AG04449 (cell line): ENCODE measurements at places on chromosomes 16 and 17.
A peak's percentile ranks its signal among the peaks of the same experiment; 100 is the strongest.

GRCh38 chr17:1422885-1423284 is 22.9 kb upstream of the YWHAE start:
- peak; percentile 81 for DNase-seq

DNA sequence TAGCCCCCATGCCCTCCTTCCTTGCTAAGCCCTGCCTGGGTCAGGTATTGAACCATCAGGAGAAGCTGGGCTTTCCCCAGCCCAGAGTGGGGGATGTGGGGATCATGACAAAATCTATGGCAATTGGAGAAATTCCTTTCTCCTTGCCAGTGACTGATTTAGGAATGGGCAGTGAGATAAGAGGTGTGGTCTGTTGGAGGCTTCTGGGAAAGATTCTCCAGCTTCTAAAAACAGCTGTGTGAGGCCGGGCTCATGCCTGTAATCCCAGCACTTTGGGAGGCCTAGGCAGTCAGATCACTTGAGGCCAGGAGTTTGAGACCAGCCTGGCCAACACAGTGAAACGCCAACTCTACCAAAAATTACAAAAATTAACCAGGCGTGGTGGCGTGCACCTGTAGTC is 69.1 kb downstream of the SRCIN1 start:
- no peak for DNase-seq

DNA sequence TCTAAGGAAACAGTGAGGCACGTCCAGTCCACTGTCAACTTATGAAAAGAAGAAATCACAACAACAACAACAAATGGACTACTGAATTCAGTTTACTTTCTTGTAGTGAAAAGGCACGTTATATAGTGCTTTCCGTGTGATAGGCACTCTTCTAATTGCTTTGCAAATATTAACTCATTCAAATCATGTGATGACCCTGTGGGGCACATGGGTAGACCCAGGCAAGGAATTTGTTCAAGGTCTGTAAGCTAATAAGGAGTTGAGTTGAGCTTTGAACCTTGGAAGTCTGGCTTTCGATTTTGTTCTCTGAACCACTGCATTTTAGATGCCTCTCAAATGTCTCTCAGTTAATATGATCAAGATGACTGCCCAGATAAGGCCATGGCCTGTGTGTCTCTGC is 295.1 kb upstream of the RBFOX1 start:
- DNase-seq: no peak

DNA sequence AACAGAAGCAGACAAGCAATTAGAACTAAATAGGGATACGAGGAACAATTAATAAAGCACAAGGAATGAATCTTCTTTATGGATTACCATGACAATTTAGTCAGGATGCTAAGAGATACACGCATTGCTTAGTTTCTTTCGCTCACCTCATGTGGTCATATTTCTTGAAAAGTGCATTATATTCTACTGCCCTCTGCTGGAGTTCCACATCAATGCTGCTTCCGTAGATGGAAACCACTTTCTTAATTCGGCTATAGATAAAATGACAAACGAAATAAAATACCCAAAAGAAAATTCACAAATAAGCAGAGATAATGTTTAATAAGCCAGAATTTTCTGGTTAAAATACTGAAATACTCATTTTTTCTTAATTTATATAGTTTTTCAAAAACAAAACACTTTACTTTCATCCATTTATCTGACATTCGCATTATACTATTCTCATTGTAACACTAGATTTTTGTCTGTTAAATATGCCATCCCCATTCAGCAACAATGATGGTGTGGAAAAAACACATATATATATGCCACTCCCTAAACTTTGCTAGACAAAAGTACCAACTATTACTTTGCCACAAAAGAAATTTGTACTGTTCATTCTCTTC is 22.0 kb upstream of the PHLPP2 start:
- no peak for DNase-seq

- DNase-seq: no peak
Measured at GRCh38 chr16:14369734-14370598, 260.1 kb downstream of the PARN start.

GRCh38 chr17:68981288-68981687 is 26.1 kb upstream of the ABCA8 start:
- no peak for DNase-seq

GRCh38 chr17:45296003-45296832 is 20.6 kb downstream of the MAP3K14 start:
- DNase-seq: no peak

DNA sequence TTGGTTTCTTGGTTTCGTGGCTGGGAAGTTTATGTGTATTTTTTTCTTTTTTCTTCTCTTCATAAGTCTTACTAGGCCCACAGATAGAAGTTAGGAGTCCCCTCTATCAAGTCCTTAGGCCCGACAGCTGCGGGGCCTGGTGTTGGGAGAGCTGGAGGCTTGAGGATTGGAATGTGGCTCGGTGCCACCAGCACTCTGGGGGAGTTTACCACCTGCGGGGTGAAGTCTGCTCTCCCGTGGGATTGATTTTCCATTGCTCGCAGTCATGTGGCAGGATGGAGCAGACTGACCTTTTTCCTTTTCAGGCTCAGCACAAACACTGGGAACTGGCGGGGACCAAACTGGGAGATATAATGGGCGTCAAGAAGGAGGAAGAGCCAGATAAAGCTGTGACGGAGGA is 7.5 kb downstream of the DHX38 start:
- DNase-seq: no peak

DNA sequence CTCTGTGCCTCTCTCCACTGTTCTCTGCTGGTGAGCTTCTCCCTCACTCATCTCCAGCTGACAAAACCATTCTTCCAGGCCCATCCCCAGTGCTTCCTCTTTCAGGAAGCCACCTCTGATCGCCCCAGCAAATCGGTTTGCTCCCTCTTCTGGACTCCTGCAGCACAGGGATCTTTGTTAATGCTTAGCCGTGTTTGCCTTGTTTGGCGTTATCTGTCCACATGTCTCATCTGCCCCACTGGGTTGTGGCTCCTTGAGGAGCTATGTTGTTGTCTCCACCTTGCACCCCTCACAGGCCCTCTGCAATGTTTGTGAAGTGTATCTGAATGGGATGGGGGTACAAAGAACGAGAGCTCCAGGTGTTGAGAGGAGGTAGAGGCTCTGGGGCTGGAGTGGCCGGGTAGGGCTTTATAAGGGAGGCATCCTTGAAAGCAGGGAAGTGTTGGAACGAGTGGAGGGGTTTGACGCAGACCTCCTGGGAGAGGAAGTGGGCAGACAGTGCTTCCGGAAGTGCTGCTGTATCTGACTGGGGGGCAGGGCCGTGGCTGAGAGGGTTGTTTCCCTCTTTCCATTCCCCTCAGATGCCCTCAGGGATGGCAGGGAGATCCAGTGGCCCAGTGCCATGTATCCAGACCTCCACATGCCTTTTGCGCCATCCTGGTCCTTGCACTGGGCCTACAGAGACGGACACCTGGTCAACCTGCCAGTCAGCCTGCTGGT is 27.8 kb downstream of the CASKIN2 start:
- no peak for DNase-seq

GRCh38 chr17:69043098-69043734 is 17.5 kb downstream of the ABCA9 start:
- DNase-seq: no peak

GRCh38 chr16:81920498-81920897 is 90.8 kb downstream of the SDR42E1 start:
- no peak for DNase-seq

DNA sequence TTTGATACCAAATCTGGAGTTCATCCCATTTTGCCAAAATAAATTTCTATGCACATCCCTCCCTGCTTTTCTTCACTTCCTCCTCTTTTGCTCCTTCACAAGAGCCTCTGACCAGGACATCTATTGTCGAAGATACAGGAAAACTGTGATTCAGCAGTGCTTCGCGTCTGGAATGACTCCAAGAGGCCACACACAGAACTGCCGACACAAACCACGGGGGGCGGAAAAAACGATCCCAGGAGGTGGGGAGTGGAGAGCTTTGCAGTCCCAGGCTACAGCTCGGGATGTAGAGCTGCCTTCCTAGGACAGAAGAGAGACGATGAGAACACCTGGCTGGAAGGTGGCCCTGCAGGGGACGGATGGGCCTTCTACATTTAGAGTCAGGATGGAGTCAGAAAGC is 102.8 kb downstream of the XYLT1 start:
- no peak for DNase-seq

GRCh38 chr16:22206842-22207714 is 1.0 kb downstream of the EEF2K start:
- no peak for DNase-seq

- DNase-seq: no peak
Measured at GRCh38 chr17:27569257-27569722, 61.7 kb upstream of the LGALS9 start.

DNA sequence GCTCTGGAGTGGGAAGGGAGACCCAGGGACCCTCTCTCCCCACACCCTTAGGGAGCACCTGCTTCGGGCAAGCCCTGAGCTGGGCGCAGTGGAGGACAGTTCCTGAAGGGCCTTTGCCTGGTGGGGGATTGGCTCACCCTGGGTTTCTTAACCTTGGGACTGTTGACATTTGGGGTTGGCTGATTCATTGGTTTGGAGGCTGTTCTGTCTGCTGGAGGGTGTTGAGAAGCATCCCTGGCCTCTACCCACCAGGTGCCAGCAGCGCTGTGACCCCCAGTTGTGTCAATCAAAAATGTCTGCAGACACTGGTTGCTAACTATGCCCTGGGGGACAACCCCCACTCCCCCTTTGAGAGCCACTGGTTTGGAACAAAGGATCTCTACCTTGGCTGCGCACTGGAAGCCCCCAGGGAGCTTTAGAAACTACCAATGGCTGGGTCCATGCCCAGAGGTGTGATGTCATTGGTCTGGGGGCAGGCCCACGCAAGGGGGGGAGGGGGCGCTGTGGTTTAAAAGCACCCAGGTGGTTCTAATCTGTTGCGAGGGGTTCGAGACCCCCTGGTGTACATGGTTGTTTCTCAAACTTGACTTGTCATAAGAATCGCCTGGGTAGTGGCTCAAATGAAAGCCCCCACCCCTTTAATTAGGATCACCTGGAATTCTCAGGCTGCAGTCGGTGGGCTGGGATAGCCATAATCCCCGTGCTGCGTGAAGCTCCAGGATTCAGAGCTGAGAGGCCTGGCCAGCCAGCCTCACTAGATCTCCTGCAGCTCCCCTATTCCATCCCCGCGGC is 151.9 kb upstream of the GSE1 start:
- DNase-seq: no peak

GRCh38 chr16:73289232-73289631 is 241.3 kb upstream of the ZFHX3 start:
- DNase-seq: no peak

DNA sequence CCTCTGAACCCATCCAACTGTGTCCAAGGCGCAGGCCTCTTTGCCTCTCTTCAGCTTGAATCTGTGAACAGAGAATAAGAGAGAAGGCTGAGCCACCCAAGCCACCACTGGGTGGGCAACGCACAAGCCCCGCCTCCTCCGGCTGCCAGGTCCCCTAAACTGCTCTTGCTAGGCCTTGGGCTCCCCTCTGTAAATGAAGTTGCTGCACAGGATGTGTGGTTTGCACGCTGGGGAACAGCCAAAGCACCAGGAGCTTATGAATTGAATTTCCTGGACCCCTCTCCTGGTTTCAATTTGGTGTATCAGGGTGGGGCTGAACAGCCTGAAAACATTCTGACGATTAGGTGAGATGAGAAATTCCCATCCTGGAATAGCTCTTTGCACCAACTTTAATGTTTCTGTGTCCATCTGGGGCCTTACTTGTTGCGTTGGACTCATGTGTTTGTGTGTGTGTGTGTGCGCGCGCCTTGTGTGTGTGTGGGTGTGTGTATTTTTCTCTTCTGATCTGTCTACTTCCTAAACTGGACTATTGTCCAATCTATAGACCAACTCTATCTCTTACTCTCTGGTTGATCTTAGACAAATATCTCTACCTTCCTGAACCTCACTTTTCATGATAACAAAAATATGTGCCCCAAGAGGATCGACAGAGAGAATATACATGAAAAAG is 2.3 kb downstream of the CCL1 start:
- no peak for DNase-seq

- DNase-seq: no peak
Measured at GRCh38 chr17:12683299-12683698, 17.6 kb downstream of the MYOCD start.

DNA sequence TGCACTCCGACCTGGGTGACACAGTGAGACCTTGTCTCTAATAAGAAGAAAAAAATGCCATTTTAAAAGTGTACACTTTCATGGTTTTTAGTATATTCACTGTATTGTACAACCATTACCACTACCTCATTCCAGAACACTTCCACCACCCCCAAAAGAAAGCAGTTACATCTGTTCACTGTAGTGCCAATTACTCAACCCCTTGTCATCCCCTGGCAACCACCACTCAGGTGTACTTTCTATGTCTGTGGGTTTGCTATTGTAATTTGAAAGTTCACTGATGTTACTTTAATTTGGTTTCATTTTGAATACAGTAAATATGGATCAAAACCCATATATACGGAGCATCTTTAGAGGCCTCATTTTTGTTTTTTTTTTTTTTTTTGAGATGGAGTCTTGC is 6.1 kb downstream of the ZG16 start:
- DNase-seq: no peak

- no peak for DNase-seq
Measured at GRCh38 chr17:333626-334396, 18.8 kb downstream of the RPH3AL start.

- no peak for DNase-seq
Measured at GRCh38 chr17:39036009-39036408, 68.8 kb upstream of the FBXO47 start.

DNA sequence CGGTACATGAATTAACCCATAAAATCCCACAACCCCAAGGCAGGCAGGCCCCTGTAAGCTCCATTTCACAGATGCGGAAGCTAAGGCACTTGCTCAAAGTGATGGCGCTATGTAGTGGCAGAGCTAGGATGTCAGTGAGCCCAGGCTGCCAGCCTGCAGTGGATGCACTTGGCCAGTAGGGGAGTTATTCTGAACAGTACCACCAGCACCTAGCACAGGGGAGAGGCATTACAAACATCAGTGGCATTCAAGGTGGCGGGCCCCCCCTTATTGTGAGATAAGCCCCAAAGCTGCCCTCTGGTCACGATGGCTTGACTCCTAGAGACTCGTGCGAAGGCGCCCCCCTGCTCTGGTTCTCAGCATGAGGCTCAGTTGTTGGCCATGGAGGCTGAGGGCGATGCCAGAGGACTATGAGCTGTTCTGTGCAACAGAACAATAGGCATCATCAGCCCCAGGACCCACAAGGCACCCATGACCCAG is 33.8 kb downstream of the GTF3C1 start:
- no peak for DNase-seq

- no peak for DNase-seq
Measured at GRCh38 chr16:78768226-78768625, 668.8 kb downstream of the WWOX start.
